ENCODE measurements at places on chromosomes 1 and 21.

DNA sequence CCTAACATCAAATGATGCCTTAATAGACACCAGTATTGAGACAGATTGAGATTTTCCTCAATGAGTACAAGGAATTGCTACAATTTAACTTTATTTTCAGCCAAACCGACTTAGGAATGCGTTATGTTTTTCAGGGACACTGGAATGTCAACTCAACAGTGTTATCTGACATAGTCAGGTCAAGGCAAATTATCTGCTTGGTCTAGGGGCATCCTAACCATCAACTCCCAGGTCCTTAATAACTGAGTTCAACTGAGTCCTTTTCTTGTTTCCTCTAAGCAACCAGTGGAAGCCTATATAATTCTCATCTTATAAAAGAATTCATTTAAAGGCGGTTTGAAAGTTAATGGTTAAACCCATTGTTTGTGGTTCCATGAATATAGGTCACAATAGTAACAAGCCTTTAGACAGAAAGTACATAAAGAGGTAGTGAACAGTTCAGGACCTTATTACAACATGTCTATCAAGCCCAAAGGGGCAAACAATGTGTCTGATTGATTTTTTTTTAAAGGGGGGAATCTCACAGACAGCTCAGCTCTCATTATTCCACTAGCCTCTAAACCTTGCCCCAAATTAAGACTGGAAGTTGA is 32.3 kb upstream of the NR5A2 start:
- DNase-seq = no peak

- peak; percentile 69 for DNase-seq
Observed at GRCh38 chr1:116497656-116498055, 73.2 kb downstream of the CD58 start.

DNA sequence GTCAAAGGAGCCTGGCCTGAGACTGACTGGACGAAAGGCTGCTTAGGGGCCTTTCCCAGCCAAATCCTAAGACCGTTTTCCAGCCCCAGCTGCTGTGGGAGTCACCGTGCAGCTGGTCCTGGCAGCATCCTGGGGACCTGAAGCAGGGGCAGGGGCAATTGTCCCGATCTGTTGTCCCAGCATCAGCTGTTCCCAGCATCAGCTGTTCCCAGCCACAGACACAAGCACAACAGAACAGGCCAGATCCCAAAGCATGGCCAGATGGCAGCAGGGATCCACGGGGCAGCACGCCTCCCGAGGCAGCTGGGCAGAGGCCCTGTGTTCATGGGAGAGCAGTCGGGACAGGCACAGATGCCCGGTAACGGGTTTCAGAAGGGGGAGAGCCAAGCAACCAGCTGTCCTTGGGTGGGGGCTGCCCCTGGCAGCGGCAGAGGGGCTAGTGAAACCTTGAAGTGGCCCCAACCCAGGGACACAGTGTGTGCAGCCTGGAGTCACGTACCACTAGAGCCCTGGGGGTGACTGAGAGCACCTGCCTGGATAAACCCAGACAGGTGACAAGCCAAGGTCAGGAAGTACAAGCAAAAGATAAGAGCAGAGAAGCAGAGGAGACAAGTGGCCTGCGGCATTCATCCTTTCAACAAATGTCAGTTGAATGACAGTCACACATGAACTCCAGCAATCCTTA is 13.3 kb downstream of the CELA2B start:
- no peak for DNase-seq

GRCh38 chr1:176533020-176533419 is 70.0 kb downstream of the PAPPA2 start:
- no peak for DNase-seq

DNA sequence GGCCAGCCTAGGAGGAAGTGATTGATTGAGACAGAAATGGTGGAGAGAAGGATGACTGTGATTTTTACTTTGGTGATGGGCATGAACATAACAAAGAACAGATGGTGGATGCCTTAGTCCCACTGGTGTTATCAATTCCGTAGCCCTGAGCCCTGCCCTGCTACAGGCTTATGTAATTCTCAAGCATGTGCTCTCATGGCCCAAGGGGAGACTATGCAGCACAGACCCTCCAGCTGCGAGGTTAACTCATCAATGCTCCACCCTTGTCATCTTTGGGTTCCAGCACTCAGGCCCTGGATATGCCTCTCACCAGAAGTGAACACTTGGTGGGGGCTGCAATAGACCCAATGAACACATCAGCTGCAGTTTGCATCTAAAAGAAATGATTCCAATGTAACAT is 62.7 kb upstream of the LRRC8D start:
- DNase-seq = no peak

GRCh38 chr21:42474043-42474831 is 21.8 kb downstream of the RSPH1 start:
- DNase-seq = no peak

- no peak for DNase-seq
Observed at GRCh38 chr1:228009828-228010775, 3.3 kb downstream of the WNT3A start.

- DNase-seq = no peak
Observed at GRCh38 chr1:9670085-9670484, 18.6 kb downstream of the PIK3CD start.

DNA sequence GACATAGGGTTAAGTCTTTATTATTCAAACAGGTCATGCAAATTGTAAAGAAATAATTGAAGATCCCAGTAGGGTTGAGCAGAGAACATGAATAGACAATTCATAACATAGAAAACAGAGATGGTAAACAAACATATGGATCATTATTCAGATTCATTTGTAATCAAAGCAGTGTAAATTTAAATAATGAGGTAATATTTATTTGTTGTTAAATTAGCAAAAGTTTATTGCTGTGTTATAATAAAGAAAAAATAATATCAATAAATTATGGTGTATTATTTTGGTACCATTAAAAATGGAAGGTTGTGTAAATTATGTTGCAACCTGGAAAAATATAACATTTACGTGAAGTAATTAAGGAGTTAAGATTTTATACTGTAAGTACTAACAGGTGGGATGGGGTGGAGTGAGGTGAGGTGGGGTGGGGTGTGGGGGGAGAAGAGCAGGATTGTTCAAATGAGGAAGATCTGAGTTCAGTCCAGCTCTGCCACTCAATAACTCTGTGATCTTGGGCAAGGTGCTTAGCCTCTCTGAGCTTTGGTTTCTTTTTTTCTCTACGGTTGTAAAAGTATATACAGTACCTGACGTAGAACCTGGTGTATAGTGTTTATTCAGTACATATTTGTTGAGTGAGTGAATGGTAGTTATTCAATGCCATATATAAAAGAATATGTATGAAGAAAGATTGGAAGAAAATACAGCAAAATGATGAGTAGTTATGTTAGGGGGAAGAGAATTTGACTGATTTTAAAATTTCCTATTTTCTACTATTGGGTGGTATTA is 140.3 kb upstream of the KIF26B start:
- DNase-seq = no peak

DNA sequence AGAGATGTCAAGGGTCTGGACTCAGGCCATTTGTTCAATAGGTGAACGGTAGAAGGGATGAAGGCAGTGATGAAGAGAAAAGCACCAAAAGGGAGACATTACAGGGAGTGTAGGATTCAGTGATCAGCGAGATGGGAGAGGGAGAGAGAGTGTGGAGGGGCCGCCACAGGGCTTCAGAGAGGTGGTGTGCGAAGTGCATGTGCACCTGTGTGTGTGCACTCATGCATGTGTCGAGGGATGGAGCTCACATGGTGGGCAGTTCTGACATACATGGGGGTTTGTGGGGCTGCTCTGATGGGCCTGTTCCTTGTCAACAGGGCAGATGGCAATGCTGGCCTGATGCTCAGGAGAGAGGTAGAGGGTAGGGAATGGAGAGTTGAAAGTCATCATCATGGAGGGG is 11.4 kb upstream of the KCNA2 start:
- no peak for DNase-seq

DNA sequence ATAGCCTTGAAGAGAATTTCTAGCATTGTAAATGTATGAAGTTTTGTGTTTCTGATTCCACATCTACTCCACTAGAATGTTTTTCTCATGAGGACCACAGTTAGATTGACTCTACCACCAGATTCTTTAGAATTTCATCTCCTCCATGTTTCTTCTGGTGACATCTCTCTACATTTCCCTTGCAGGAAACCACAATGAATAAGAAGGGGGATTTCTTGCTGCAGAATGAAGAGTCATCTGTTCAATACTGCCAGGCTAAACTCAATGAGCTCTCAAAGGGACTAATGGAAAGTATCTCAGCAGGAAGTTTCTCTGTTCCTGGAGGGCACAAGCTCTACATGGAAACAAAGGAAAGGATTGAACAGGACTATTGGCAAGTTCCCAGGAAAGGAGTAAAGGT is 18.6 kb downstream of the GBP6 start:
- no peak for DNase-seq

DNA sequence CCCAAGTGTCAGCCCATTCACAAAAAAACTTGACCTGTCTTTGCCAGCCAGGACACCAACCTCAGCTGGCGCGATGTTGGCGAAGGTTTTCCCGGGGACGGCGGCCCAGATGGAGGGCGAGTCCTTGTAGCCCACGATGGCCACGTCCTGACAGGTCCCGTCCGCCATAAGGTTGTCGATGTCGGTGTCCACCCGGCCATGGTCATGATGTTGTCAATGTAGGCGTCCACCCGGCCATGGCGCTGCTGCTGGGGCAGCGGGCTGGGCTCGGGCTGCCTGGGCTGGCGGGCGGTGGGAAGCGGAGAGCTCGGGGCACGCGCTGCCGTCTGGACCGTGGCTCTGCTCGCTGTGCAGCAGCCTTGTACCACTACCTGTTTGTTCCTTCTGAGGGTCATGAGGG is 18.3 kb upstream of the MYOC start:
- DNase-seq = no peak

- DNase-seq = no peak
Observed at GRCh38 chr1:246923482-246923881, 8.3 kb downstream of the AHCTF1 start.

DNA sequence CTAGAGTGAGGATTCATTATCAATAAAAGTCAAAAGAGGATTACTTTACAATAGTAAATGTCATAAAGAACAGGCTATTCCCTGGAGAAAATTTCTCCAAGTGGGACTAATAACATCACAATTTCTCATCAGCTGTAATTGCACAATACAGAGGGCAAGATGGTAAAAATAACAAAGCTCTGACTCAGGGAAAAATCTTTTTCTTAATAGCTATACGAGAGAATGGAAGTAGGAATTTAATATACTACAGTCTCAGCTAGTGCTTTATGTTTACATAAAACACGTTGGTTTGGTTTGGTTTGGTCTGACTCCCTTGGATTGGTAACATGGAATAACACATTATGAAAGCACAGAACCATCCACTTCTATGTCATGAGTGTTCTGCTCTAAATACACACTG is 397.6 kb downstream of the LRRIQ3 start:
- DNase-seq = peak; percentile 27

DNA sequence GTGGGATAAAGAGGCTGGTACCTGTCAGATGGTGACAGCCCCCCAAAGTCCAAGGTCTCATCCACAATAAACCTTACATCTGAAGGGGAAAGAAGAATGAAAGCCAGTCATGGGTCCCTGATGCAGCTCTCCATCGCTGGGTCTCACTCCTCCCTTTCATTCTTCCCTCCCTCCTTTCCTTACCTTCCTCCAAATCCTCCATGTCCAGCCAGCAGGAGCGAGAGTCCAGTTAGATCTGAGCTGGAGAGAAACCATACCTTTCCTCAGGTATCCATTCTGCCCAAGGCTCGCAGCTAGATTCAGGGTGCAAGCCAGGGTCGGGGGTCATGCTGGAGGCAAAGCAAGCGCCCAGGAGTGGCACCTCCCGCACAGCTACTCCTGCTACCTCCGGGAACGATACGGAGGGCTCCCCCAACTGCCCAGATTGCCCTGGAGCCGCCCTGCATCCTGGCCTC is 421 bp downstream of the PSRC1 start:
- no peak for DNase-seq

GRCh38 chr1:3505161-3505560 is 50.7 kb downstream of the ARHGEF16 start:
- no peak for DNase-seq

GRCh38 chr1:93717640-93718039 is 36.0 kb upstream of the BCAR3 start:
- DNase-seq = no peak

GRCh38 chr1:43979528-43980254 is 681 bp downstream of the B4GALT2 start:
- DNase-seq = peak; percentile 63

GRCh38 chr21:45357436-45358260 is 47.3 kb upstream of the COL18A1 start:
- DNase-seq = peak; percentile 28

DNA sequence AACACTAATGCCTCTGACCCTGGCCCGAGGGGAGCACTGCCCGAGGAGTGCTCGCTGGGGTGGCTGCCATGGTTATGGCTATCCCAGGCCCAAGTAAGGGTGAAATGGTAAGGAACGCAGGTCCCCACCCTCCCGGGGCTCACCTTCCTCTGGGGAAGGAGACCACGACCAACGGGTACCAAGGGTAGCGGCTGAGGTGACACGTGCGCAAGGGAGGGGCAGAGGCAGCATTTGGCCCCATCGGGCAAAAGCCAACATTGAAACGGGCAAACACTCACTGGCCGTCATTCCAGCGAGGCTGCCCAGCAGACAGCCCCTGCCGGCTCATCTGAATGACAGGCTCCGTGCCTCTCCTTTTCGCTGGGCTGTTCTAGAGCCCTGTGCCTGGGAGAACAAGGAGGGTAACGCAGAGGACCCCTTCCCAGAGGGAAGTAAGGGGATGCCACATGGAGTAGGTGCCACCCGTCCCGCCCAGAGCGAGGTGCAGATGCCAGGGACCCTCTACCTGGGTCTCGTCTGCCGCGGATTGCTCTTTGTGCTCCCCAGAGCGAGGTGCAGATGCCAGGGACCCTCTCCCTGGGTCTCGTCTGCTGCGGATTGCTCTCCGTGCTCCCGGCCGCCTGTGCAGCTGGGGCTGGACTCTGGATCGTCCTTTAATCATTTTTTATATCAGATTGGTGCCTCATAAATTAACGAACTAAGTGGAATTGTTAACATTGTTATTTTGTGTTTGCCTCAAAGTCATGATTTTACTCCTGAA is 16.2 kb downstream of the ACTRT2 start:
- no peak for DNase-seq

DNA sequence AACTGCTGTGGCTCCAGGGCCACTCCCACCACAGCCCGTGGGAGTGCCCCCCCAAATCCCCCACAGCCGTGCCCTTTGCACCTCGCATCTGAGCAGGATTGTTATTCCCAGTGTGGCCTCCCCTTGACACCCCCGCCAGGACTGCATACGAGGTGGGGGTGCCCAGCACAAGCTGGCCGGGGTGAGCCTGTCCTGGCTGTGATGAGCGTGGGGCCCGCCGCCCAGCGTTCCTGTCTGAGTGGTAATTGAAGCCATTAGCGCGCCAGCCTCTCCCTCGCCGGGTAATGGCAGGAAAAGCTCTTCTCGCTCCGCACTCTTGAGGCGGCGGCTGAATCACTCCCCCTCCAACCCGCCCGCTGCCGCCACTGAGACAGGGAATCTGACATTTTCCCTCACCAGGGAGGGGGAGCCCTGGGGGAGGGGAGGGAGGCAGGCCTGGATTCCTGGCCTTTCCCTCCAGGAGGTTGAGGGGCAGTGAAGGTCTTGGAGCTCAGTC is 27.7 kb downstream of the PTPRF start:
- peak; percentile 45 for DNase-seq
